ENCODE measurements at places on chromosomes 6 and 20.

- no peak for DNase-seq
Observed at GRCh38 chr20:33721391-33722140, 1.5 kb upstream of the PXMP4 start.

DNA sequence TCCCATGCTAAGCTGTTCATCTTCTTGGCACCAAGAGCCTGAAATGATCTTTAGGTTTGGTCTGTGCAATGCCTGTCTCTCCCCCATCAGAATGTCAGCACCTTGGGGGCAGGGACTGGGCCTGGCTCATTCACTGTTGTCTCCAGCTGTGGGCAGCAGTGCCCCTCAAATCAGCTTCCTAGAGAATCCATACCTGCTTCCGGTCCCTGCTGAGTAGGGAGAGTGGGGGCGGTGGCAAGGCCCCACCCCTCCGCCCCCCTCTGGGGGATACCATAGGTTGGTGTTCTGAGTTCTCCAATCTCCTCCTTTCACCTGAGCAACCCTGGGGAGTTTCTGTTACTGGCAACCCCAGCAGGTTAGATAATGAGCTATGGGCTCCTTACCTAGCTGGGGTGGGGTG is 19.2 kb upstream of the SPDEF start:
- DNase-seq, result no peak

GRCh38 chr6:52087498-52087999 is at the start of gene PKHD1:
PKHD1 (minus strand) TSS chr6:52087613; CDS start chr6:52084933, 2,680 bp downstream.
- DNase-seq, result no peak

- DNase-seq, result no peak
Observed at GRCh38 chr6:141210901-141211300, 921.8 kb upstream of the GJE1 start.

DNA sequence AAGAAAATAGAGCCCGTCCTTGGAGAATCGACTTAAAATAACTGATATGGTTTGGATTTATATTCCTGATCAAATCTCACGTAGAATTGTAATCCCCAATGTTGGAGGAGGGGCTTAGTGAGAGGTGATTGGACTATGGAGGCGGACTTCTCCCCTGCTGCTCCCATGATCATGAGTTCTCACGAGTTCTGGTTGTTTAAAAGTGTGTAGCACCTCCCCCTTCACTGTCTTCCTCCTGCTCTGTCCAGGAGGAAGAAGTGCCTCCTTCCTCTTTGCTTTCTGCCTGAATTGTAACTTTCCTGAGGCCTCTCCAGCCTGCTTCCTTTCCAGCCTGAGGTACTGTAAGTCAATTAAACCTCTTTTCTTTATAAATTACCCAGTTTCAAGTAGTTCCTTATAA is 529.2 kb downstream of the HAO1 start:
- no peak for DNase-seq

DNA sequence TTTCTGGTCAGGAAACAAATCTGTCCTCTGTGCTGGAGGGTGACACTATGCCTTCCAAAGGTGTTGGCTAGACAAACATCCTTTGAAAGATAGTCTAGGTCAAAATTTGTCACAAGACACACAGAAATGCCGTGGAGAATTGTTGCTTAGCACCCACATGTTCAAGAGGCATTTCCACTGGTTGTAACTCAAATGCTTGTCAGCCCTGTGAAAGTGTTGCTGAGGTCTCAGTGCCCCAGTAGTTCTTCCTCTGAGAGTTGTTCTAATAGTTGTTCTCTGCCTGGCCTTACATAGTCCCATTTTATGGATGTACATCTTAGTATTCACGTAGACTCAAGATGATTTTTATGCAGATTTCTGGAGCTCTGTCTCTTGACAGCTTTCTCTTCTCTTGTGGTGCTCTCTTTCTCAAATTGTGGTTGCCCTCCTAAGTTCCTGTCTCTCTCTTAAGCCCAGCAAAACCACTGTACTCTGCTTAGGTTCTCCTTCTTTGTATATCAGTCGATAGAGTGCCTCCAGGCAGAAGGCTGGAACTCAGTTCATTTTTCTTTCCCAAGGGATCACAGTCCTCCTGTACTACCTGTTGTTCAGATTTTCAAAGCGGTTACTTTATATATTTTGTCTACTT is 39.5 kb upstream of the REV3L start:
- DNase-seq, result no peak

GRCh38 chr20:63656451-63656850 is 1.7 kb upstream of the RTEL1 start:
- DNase-seq, result no peak

DNA sequence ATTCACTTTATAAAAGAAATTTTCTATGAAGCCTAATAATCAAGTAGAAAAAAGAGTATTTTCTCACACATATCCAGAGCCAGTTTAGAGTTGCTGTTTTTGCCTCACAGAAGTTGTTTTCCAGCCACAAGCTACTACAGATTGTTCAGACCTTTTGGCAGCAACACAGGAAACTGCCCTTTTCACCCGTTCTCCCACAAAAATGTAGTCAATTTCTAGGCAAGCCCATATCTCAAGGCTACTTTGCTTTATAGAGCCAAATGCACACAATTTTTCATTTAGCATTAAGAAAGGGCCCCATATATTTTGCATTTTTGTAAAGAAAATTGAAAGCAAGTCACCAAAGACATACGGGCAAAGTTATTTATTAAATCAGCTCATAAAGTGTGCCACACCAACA is 49.5 kb downstream of the EPB41L2 start:
- DNase-seq, result no peak

- no peak for DNase-seq
Observed at GRCh38 chr6:72955666-72956065, 269.6 kb downstream of the KHDC1L start.

- no peak for DNase-seq
Observed at GRCh38 chr6:160279850-160280249, 21.2 kb upstream of the SLC22A2 start.

DNA sequence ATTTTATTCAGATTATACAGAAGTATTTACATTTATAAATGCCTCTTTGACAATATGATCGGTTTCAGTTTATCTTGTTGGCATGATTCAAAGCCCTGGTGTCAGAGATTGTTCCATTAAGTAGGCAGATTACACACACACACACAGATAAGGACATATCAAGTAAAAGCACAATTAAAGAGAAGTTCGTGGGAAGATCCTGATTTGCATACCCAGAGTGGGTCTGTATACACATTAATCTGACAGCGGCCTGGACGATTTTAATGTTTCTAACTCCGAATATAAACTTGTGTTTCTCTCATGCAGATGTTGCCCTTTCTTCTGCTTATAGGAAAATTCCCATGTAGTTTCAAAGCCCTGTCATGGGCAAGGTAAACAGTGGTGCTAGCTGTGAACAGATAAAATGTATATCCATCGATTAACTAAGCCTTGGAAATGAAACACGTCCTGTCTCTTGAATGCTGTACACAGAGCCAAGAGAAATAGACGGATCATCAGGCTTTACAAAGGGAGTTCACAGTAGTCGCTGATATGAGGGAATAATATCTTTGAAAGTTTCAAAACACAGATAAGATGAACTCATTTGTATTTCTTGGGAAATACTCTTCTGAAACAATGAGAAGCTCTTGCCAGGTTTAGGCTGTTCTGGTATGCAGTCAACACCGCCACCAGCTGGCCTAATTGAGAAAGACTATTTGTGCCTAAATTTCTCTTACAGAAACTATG is 108.2 kb upstream of the GMDS start:
- peak; percentile 80 for DNase-seq

DNA sequence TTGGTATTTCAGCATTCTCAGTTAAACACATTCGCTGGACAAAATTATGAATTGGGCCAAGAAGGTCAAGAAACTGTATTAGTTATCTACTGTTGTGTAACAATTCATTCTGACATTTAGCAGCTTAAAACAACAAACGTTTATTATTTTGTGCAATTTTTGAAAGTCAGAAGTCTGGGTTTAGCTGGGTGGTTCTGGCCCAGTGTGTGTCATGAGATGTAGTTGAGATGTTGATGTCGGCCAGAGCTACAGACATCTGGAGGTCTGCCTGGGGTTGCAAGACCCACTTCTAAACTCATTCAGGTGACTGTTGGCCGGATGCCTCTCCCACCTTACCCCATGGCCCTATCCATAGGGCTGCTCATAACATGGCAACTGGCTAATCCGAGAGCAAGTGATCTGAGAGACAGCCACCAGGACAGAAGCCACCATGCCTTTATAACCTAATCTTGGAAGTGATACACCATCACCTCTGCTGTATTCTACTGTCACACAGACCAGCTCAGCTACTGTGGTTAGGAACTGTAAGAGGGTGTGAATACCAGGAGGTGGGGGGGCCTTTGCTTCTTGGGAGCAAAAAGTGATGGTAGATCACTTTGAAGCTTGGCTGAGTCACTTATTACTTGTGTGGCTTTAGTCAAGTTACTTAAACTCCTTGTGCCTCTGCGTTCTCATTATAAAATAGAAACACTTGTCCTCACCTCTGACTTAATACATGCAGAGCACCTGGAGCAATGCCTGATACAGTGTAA is 217.0 kb upstream of the MYLIP start:
- peak; percentile 74 for DNase-seq

DNA sequence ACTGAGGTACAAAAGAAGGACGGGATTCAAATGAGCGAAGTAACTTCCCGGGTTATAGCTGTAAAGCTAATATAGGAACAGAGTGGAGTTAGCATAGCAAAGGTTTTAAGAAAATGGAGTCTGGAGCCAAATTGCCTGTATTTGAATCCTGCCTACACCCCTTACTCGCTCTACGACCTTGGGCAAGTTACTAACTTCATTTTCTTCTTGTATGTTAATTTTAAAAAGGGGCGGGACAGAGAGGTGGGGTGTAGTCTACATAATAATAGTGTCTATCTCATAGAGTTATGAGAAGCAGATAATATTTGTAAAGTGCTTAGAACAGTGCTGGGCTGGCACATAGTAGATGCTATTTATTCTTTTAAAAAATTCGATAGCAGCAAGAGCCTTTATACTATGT is 705 bp downstream of the ZSCAN23 start:
- no peak for DNase-seq

DNA sequence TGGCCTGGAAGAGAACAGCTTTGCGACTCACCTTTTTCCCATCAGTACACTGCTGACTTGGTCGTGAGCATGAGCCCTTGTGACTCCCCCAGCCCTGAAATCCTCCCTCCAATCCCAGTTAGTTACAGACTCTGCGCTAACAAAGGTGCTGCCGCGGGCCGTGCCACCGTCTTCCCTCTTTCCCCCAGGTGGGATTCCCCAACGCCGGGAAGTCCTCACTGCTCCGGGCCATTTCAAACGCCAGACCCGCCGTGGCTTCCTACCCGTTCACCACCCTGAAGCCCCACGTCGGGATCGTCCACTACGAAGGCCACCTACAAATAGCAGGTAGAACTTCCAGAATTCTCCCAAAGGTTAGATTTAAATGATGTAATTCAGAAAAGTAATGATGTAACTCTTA is 16.1 kb downstream of the MTG2 start:
- DNase-seq, result no peak

GRCh38 chr6:86535100-86535499 is 402.2 kb upstream of the HTR1E start:
- DNase-seq, result no peak

GRCh38 chr20:57586370-57586793 is 25.5 kb downstream of the PCK1 start:
- DNase-seq, result no peak

DNA sequence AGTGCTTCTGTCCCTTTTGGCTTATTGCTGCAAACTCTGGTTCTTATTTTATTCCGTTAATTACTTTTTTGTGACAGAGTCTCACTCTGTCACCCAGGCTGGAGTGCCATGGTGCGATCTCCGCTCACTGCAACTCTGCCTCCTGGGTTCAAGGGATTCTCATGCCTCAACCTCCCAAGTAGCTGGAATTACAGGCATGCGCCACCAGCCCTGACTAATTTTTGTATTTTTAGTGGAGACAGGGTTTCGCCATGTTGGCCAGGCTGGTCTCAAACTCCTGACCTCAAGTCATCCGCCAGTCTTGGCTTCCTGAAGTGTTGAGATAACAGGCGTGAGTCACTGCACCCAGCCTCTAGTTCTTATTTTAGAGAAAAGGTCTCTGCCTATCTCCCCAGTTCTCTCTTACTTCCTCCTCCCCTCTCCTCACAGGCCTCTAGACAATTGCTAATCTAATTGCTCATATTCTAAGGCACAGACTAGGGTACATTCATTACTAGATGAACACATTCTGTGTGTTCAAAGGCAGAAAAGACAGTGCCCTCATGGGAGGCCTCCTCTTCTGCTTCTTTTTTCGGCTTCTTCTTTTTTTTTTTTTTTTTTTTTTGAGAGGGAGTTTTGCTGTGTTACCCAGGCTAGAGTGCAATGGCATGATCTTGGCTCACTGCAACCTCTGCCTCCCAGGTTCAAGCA is 27.0 kb downstream of the EDEM2 start:
- peak; percentile 31 for DNase-seq

- peak; percentile 73 for DNase-seq
Observed at GRCh38 chr20:34190679-34191090, 50.5 kb upstream of the ASIP start.

DNA sequence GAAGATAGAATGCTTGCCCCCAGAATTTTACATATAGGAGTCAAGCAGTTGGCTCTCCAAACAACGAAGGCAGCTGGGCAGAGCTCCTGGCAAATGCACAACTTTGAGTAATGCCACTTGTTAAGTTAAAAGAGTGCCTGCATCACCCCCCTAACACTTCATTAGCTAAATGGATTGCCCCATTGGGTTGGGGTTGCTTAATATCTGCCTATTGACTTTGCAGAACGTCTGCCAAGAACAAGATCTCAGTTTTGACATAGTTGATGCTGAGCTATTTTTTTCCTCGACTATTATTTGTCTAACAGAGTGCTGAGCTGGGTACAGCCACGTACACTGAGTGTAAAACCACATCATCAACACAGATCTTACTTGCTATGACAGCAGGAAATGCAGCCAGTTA is 12.1 kb downstream of the ANKRD60 start:
- no peak for DNase-seq

- no peak for DNase-seq
Observed at GRCh38 chr6:111731456-111732195, 125.9 kb upstream of the TRAF3IP2 start.

GRCh38 chr6:72972579-72972978 is 252.7 kb downstream of the KHDC1L start:
- no peak for DNase-seq

- no peak for DNase-seq
Observed at GRCh38 chr6:142700671-142701312, 244.2 kb downstream of the HIVEP2 start.

- DNase-seq, result no peak
Observed at GRCh38 chr6:89745716-89746115, 73.9 kb downstream of the MDN1 start.

DNA sequence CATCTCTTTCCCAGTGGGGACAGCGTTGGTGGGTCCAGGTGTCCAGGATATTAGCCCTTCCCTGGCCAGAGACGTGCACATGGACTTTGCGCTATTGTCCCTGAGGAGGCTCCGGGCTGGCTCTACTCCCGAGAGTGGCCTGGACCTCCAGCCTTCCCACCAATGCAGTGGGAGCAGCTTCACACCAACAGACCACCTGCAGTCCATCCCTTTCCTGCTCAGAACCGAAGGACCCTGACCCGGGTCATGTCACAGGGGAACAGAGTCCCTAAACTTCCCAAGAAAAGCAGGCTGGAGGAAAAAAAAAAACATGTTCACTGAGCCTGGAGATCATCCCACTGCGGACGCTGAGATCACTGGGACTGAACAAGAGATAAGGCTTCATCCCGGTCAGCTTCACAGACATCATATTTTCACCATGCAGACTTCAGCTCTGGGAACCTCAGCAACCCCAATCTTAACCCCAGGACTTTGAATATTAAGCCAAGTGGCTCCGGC is 18.3 kb downstream of the ZMYND8 start:
- no peak for DNase-seq

GRCh38 chr20:3727401-3728021 is 5.0 kb upstream of the HSPA12B start:
- no peak for DNase-seq

- DNase-seq, result peak; percentile 31
Observed at GRCh38 chr6:142737368-142738034, 207.5 kb downstream of the HIVEP2 start.

GRCh38 chr6:43149265-43149664 is 21.8 kb upstream of the SRF start:
- DNase-seq, result no peak

Data from activated CD4-positive, alpha-beta T cell treated with anti-CD3 and anti-CD28 coated beads for 36 hours (primary cell).